Foreskin melanocyte (primary cell): ENCODE measurements at places on chromosomes 3 and 15.

GRCh38 chr3:57078635-57079473, 18.4 kb downstream of the SPATA12 start:
- DNase-seq: no peak

DNA sequence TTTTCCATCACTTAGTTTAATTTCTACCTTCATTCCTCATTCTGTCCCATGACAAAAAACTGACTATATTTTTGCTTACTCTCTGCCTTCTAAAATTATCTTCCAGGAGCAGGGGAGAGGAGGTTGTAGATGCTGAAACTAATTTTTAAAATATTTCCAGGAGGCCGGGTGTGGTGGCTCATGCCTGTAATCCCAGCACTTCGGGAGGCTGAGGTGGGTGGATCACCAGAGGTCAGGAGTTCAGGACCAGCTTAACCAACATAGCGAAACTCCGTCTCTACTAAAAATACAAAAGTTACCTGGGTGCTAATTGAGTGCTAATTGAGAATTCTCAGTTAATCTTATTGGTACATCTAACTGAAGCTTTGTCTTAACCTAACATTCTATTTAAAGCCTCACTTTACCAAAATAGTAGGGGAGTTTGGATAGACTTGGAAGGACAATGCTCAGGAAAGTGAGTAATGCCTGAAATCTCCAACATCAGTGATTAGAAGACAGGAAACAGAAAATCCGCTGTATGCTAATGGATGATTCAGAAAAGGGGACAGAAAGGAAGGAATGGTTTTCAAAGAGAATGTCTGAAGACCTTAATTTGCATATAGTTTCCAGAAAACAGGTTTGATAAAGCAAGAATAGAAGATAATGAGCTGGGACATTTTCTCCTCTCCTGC, 336.1 kb downstream of the GBE1 start:
- DNase-seq: no peak

- no peak for DNase-seq
These were observed 79.4 kb downstream of the AAGAB start for GRCh38 chr15:67174864-67175573.

GRCh38 chr3:177528306-177529070, 331.2 kb upstream of the TBL1XR1 start:
- DNase-seq: no peak

- no peak for DNase-seq
These were observed 89.7 kb upstream of the CGNL1 start for GRCh38 chr15:57286446-57287122.

- no peak for DNase-seq
These were observed 189.6 kb upstream of the MCTP2 start for GRCh38 chr15:94041746-94042145.

DNA sequence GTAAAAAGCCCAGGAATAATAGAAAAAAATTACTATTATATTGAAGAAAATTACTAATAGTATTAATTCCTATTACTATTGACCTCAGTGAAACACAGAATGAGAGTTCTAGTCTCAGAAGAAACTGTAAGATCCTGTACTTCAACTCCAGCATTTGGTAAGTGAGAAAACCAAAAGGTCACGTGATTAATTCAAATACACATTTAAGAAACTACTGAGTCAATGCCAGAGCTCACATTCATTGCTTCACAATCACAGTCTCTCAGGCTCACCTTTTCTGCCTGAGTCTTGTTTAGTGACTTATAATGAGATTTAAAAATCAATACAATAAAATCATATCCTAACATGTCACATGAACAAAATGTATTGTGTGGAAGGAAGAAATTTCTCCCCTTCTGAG, 556.1 kb downstream of the FGF12 start:
- no peak for DNase-seq

GRCh38 chr3:11807686-11808085, 39.0 kb downstream of the TAMM41 start:
- no peak for DNase-seq

- no peak for DNase-seq
These were observed 333.1 kb upstream of the KCNMB2 start for GRCh38 chr3:178203165-178203564.

DNA sequence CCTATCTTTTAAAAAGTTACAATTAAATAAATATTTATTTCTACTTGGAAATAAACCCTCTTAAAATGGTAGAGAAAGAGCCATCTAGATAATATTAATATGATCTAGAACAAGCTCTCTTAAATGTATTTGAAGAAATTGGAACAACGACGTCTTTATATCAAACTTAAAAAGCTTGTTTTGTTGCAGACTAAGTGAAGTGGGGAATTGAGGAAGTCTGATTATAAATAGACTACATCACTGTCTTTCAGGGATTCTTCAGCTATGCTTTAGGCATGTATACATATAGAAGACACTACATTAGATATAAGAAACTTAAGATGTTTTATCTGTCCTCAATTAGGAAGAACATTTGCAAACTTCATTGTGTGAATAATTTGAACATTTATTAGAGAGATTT, 1.8 kb downstream of the BCHE start:
- peak; percentile 77 for DNase-seq

DNA sequence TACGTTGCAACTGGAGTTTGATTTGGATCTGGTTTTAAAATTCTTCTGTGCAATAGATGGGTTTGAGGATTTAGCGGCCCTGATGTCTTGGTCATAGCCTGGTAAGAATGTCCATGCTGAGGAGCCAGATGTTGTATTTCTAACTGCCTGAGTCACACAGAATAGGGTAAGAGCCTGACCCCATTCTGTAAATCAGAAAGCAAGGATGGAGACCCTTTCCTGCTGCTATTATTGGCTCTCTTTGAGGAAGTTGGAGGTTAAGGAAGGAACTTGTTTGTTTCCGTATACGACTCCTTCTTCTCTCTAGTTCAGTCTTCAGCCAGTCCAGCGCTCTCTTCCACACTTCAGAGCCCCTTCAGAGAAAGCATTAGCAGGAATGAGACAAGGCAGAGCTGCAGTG, 65.1 kb downstream of the HCN4 start:
- DNase-seq: no peak

DNA sequence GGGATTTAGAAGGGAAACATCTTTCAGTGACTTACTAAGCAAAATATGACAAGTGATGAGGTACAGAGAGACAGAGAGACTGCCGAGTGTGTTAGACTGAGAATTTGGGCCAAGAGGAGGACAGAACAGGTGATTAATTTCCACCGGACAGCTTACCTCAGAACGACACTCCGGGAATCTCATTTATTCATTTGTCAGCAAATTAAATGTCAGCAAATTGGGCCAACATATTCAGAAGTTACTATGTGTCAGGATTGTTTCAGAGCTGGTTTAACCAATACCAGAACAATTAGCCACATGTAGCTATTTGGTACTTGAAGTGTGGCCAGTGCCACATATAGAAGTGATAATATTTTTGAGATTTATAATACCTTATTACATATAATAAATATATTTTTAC, 232.6 kb upstream of the CNTN3 start:
- no peak for DNase-seq

- no peak for DNase-seq
These were observed 53.3 kb downstream of the CORO2B start for GRCh38 chr15:68632101-68632500.

DNA sequence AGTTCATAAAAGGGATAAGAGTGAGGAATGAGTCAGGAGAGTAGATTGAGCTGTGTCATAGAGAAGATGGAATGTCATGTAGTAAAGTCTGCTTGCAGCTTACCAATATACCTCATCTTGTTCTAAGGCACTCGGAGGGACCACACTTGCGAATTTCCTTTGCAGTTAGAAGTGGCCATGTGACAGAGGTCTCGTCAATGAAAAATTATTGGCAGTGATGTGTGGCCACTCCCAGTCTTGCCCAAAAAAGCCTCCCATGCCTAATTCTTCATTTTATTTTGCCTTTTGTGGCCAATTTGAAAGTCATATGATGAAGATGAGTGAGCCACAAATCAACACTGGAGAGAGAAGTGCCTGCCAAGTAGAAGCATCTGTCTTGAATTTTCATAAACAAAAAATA, 465.6 kb upstream of the ZNF385D start:
- no peak for DNase-seq

- DNase-seq: no peak
These were observed 112.1 kb upstream of the THBS1 start for GRCh38 chr15:39468828-39469227.

DNA sequence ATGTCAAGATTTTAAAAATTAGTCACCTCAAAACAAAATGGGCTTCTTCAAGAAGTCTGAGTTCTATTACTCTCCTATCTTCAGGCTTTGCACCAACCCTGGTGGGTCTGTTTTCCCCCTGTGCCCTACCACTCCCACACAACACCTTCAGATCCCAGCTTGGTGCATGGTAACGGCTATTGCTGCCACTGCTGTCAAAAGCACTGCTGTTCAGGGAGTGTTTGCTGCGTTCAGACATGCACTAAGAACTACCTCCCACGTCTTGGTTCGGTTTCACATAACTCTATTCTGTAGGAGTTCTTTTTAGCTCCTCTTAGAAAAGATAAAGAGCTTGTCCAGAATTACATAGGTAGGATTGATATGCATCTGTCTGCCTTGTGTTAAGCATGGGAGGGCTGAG, 799.2 kb downstream of the NR2F2 start:
- DNase-seq: no peak

- no peak for DNase-seq
These were observed 50.3 kb downstream of the MED12L start for GRCh38 chr3:151135541-151136337.

GRCh38 chr3:28590216-28590615, 241.6 kb upstream of the AZI2 start:
- no peak for DNase-seq

- no peak for DNase-seq
These were observed 69.5 kb upstream of the CMC1 start for GRCh38 chr3:28171962-28172361.

- DNase-seq: peak; percentile 24
These were observed 37.1 kb downstream of the IL17RD start for GRCh38 chr3:57127891-57128518.

GRCh38 chr15:72797338-72797689, 13.8 kb upstream of the ADPGK start:
- DNase-seq: no peak

DNA sequence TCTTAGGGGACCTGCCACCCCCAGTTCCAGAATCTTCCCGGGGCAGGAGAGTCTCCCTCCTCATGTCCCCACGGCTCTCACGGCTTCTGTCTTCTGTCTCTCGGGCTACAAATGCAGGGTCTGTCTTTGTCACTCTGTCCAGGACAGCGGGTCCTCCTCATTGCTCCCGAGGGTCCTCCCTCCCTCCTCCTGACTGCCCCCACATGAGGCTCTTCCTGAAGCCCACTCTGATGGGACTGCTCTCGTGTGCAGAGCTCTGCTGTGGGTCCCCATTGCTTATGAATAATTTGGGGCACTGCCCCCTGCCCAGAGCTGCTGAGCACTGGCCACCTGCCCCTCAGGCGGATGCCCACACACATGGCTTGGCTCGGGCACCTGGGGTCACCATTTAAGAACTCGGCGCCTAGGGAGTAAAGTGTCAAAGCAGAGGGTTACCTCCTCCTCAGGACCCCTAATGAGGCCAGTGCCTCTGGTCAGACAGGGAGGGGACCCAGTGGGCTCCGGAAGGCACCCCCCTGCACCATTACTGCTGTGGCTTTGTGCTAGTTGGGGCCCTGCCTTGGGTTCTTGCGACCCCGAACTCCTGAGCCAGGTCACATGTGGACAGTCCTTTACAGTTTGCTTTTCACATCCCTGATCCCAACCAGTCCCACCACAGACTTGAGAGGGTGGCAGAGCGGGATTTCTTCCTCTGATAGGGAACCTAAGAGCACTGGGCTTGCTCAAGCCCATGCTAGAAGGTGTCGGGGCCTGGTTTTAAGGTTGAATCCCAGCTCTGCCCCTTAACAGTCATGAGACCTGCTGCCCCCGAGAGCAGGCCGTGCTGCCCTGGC, 22.1 kb downstream of the HDAC11 start:
- no peak for DNase-seq

DNA sequence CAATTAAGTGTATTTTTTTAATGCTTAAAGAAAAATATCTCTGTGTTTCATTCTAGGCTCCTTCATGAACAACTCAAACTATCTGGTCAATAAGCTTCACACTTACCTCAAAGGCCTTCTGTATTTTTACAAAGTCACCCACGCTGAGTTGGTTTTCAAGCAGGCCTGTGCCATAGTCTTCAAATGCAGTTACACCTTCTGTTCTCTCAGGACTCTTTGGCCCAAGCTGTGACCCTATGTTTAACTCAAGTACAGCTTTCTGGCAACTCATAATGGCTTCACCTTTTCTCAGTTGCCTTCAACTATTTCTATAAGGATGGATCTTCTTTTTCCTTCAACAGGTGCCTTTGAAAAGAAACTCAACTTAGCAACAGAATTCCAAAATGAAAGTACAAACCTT, 587 bp downstream of the WDR49 start:
- no peak for DNase-seq

GRCh38 chr3:40770061-40770460, 245.3 kb downstream of the ZNF621 start:
- no peak for DNase-seq

GRCh38 chr3:154844863-154845262, 235.3 kb upstream of the MME start:
- no peak for DNase-seq

DNA sequence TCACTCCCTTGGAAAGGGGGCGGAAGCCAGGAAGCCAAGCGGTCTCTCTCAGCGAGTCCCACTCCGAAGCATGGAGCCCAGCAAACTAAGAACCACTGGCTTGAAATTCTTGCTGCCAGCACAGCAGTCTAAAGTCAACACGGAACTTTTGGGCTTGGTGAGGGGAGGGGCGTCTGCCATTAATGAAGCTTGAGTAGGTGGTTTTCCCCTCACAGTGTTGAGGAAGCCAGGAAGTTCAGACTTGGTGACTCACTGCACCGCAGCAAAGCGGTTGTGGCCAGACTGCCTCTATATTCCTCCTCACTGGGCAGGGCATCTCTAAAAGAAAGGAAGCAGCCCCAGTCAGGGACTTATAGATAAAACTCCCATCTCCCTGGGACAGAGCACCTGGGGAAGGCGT, 665.4 kb upstream of the CBLB start:
- DNase-seq: no peak

- no peak for DNase-seq
These were observed 138.8 kb downstream of the ZBBX start for GRCh38 chr3:167241048-167241845.

DNA sequence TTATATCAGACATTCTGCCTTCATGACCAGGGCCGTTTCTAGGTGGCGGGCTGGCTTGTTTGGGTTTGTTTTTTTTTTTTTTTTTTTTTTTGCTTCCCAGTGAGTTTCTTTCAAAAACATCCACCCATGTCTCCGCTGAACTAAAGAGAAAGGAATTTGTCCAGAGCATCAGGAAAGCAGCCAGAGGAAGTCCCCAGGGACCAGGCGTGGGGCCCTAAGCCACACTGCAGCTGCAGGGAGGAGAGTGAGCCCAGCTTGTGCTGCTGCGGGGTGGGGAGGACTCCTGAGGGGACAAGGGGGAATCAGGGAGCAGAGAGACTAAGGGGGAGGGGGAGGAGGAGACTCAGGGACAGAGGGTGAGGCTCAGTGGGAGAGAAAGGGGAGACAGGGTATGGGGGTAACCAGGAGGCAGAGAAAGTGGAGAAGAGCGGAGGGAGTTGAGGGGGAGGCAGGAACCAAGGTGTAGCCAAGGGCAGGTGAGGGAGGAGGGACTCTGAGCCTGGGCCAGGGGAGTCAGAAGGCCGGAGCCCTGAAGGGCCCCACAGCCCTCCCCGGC, 49.5 kb downstream of the CYP11A1 start:
- no peak for DNase-seq
